ENCODE measurements at places on chromosomes 4 and X.

- DNase-seq: no peak
Observed at GRCh38 chr4:169283114-169283509, 12.4 kb upstream of the SH3RF1 start.

DNA sequence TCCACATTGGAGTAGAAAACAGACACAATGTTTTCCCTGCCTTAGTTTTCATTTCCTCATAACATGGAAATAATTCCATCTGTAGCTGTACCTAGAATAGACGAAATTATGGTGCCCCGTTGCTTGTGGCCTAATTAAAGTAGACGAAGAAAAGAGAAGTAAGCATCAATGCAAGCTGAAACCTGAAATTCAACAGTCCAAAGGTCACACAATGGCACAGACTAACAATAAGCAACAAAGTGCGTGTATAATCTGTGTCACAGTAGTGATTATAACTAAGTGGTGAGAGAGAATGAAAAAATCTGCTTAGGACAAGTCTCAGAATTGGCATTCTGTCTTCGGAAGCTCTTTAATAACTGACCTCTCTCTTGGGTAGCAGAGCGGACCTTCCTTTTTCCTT is 24.3 kb downstream of the MAGEB17 start:
- DNase-seq: no peak

- no peak for DNase-seq
Observed at GRCh38 chrX:46260499-46260898, 284.7 kb downstream of the ZNF674 start.

DNA sequence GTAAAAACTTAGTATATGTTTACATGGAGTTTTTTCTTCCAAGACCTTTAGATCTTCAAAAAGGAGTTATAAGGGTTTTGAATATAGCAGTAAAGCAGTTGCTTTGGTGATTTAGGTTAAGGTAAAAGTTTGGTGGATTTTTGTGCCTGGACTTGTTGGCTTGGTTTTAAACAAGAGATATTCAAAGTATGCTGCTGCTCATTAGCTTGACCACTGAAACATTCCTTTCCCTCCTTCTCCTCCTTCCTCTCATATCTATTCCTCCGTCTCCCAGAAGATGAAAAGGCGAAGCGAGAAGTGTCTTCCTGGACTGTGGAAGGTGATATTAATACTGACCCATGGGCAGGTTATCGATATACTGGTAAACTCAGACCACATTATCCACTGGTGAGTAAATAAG is 38.4 kb downstream of the METAP1 start:
- no peak for DNase-seq

- DNase-seq: no peak
Observed at GRCh38 chrX:50066318-50066937, 134.4 kb downstream of the AKAP4 start.

DNA sequence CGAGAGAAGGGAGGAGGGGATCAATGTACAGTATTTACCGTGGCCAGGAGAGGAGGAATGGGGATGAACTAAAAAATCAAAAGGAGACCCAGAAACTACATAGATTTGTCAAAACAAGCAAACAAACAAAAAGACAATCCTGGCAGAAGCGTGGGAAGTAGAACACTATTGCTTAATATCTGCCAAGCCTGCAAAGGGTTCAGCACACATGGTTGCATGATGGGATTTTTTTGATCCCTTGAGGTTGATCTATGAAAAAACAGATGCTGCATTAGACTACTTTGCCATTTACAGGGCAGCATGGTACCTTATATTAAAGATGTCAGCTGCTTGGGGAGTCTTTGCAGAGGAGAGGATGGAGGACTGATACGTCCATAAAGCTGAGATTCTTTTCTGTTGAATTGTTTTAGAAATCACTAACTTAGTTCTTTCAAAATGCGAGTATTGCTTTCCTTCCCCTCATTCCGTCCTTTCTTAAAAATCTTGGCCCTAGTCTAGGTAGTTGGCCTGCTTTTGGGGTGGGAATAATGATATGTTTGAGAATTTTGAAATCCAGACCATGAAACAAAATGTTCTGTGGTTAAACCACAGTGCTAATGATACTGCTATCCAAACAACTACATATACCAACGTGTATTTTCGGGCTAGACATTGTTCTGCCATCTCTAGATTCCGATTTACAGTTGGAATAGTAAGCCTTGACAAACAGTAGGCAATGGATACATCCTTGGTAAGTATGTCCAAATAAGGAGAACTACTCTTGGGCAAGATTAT is 39.6 kb upstream of the TMEM150C start:
- DNase-seq: no peak

DNA sequence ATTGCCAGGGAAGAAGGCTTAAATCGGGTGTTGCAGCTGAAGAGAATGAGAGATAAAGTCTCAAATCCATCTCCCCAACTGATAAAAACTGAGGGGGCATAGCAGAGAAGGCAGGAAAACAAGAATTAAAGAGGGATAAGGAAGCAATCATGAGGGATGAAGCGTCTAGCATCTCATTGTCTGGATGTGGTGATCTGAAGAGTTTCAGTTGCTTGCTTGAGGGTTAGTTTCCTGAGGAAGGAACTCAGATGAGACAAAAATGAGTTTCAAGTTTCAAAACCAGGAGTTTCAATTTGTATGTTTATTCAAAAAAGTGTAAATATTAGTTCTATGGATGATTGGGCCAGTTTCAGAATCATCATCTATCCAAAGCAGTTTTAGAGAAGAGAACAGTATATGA is 496.9 kb downstream of the RAB28 start:
- DNase-seq: no peak

GRCh38 chrX:44506678-44507077 is 36.0 kb downstream of the FUNDC1 start:
- DNase-seq: no peak

GRCh38 chr4:34193451-34194154 is 2050.7 kb downstream of the ARAP2 start:
- no peak for DNase-seq

GRCh38 chr4:81963015-81963762 is 410.6 kb downstream of the HNRNPD start:
- no peak for DNase-seq

DNA sequence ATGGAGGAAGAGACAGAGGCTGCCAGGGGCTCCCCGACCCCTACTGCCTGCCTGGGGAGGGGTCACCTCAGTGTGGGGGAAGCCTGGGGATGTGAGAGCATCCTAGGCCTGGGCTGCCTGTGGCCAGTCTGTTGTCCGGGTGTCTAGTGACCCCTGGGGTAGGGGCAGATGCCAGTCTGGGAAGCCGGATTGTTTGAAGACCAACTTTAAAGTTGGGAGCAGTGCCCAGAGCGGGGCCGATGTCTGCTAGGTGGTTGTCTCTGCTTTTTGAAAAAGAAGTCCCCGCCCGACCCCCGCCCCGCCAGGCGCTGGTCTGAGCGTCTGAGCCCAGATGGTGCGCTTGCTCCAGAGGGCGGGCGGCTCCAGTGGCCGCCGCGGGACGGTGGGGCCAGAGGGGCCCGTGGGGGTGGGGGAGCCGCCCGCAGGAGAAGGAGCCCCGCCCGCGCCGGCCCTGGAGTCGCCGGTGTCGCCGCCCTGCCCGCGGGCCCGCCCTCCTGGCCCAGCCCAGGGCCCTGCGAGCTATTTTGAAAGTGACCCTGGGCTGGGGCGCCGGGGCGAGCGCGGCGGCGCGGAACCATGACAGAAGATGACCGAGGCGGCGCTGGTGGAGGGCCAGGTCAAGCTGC is at the start of gene DOK7:
Gene DOK7, plus strand, starts transcription at position 517 of the 626 bp plus-strand sequence. Its CDS starts 70 bp downstream, at position 587.
- no peak for DNase-seq

DNA sequence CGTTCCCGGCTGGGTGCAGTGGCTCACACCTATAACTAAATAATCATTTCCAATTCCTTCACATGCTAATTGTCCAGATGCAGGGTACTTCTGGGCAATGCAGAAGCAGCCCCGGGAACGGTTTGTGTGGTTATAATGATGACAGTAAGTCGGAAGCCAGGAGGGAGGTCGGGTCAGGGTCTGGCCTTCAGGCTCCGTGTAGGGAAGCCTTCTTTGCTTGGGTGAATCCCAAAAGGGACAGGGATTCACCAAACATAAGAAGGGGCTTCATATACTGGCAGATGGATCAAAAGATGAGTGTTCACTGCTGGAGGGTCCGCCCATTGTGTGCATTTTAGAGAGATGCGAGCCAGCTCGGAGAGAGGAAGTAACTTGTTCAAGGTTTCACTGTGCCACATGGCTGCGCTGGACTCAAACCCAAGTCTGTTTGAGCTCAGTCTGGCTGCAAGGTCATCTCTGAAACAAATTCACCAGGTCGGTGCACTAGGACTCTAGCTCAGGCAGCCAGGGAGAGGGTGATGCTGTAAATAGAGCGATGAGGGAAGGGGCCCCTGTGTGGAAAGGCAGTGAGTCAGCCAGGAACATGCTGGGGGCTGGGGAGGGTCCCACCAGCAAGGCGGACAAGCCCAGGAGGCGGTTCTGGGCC is 4.8 kb upstream of the KIAA0232 start:
- no peak for DNase-seq

DNA sequence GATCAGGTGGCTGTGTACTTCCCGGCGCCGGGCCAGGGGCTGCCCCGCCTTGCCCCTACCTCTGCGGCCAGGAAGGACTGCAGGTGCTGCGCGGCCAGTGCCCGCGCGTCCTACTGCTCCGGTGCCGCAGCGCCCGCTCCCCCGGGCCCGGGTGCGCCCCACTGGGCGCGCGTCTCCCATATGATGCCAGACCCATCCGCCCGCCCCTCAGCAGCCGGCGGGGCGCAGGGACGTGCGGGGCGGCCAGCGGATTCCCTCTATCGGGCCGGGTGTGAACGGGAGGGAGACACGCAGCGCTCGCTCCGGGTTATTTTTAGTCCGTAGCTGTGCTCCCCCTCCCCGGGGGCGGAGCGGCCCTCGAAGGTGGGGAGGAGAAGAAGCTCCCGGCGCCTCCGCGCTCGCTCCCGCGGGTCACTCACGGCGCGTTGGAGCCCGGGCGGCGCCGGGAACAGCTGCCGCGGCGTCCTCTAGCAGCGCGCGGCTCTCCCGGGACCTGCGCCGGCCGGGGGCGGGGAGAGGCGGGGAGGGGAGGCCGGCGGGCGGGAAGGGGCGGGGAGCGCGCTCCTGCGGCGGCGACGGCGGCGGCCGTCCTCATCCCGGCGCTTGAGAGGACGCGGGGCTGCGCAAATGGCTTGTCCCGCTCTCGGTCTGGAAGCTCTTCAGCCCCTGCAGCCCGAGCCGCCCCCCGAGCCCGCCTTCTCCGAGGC is 103.6 kb downstream of the UCHL1 start:
- DNase-seq: no peak

DNA sequence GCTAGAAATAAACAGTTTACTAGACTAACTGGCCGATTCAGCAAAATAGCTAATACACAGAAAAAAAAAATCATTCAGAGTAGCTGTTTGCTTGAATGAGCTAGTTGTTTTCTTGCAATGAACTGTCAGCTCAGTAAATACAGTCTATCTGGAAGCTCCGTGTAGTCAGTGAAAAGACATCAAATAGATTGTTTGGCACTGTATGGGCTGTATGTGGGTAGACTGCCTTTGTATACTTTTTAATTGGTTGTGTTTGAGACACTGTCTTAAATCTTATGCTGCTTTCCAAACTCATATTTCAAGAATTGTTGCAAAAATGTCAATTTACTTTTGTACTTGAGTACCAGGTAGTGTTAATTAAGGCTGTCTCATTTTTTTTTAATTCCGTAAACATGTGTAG is 61.6 kb upstream of the GPR174 start:
- DNase-seq: no peak

- no peak for DNase-seq
Observed at GRCh38 chrX:98956014-98956413, 1454.1 kb downstream of the PCDH19 start.

GRCh38 chr4:101280866-101281600 is 66.3 kb downstream of the PPP3CA start:
- no peak for DNase-seq

DNA sequence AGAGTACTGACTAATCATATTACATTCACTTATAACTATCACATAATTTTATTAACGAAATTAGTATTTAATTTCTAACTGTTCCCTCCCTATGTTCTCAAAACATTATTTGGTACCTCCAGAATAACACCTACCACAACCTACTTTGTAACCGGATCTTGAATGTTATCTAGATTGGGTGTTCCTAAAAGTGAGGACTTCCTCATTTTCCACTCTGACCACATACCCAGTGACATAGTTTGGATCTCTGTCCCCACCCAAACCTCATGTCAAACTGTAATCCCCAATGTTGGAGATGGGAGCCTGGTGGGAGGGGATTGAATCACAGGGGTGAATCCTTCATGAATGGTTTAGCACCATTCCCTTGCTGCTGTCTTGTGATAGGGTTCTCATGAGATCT is 21.8 kb downstream of the NR3C2 start:
- DNase-seq: no peak

GRCh38 chrX:151973851-151974335 is 583 bp downstream of the GABRE start:
- no peak for DNase-seq

DNA sequence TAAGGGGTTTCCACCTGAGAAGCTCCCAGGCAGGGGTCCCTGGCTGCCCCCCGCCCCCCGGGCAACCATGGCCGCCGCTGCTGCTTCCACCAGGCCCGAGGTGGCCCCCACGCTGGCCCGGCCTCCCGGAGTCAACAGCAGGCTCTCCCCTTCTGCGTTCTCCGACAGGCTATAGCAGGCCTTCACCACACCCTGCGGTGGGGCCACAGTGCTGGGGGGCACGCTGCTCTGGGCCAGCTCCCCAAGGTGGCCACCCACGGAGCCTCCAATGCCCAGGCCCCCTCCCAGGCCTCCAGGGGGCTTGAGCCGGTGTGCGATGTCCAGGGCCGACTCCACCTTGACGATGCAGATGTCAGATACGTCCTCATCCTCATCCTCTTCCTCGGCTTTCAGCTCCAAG is 72.5 kb downstream of the UBE2K start:
- no peak for DNase-seq

GRCh38 chr4:26035921-26036320 is 121.9 kb downstream of the SMIM20 start:
- no peak for DNase-seq

- DNase-seq: no peak
Observed at GRCh38 chrX:16646366-16647138, 3.4 kb upstream of the S100G start.

DNA sequence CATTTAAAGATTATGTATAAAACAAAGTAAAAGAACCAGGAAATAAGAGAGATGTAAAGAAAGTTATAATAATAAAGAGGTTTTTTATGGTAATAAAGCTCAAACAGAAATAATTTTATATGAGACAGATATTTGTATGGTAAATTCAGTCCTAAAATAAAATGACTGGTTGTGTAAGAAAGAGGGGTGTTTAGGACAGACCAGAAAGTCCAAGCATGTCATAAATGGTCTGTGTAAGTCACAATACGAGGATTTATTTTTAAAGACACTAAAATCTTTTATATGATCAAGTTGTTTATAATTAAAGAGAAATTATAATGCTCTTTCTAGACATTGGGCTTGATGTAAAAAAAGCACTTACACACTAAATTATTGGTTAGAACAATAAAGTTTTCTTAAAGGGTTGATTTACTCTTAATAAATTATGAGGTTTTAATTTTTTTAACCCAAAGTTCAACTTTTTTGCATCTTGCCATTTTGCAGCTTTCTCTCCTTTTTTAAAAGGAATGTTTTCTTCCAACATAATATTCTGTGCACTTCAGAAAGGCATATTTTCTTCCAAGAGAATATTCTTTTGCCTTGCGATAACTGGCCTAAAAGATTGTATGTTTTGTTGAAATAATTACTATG is 61.9 kb upstream of the TCEAL2 start:
- DNase-seq: no peak

- DNase-seq: no peak
Observed at GRCh38 chr4:74294681-74295080, 13.6 kb upstream of the EPGN start.

- no peak for DNase-seq
Observed at GRCh38 chr4:123559955-123560871, 163.6 kb downstream of the SPRY1 start.

GRCh38 chr4:40461879-40462278 is 126.7 kb downstream of the CHRNA9 start:
- DNase-seq: no peak
